ENCODE measurements at places on chromosomes 11 and 22. TPM values are rescaled to one million over a fixed set of nuclear protein-coding genes. Genes with fewer than 3 reads are reported as not detected.

The OSBP2 gene
- 8.1 TPM for total RNA-seq

GRCh38 chr11:73233692-73234470, 15.8 kb downstream of the P2RY2 start:
- DNase-seq = no peak

DNA sequence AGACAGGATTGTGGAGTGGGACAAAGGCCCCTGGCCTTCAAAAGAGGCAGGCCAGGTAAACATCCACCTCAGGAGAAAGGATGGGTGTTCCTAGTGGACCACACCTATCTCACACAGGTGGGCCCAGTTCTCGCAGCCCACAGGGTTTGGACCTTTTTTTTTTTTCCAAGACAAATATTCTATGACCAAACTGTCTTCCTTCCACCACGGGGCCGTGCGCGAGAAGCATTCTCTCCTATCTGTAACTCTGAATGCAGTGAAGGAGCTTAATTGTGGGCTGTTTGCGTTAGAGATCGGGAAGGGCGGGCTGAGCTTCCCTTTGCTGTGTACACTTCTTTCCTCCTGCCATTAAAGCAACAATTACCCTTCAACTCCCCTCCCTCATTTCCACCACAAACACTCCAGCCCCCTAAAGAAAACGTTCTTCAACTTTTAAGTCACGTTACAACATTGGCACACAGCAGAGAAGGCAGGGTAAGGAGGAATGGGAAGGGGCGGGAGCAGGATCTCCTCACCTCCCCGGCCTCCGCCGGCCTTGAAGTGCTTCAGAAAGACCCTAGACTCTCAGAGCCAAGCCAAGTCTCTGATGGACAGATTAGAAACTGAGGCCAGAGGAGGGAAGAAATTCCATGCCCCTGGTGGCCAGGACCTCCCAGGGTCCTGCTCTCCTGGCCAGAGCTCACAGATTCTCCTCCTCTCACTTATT, 238.4 kb downstream of the BUD13 start:
- DNase-seq = no peak

The CDC42EP2 gene
- 12.9 TPM for total RNA-seq

DNA sequence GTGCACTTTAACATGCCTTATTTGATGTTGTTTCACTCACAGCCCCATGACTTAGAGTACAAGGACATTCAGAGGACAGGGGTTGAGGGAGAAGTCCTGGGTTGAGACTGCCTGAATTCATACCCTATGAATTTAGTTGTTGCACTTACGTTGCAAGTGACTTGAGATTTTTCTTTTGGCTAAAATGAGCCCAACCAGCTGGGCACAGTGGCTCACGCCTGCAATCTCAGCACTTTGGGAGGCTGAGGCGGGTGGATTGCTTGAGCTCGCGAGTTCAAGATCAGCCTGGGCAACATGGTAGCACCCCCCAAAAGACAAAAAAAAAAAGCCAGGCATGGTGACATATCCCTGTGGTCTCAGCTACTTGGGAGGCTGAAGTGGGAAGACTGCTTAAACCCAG, 7.3 kb upstream of the GRK3 start:
- no peak for DNase-seq

- DNase-seq = no peak
These were observed 29.1 kb downstream of the DRD2 start for GRCh38 chr11:113446112-113446511.

The RFPL1 gene
- total RNA-seq = not detected

DNA sequence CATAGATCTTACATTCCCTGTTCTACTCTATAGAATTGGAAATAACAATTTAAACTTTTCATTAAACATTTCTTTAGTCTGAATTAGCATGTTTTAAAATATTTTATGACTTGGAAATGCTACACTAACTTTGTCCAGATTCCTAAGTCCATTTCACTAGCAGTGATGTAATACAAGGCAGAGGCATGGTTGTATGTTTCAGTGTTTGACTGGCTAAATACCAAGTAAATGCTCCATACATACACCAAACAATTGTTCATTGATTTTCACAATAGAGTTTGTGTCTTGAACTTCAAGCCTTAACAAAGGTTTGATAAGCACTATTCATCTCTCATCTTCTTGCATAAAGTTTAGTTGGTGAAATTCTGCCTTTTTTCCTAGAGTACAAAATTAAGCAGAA, 13.5 kb downstream of the ZBED5 start:
- DNase-seq = no peak

GRCh38 chr22:38338772-38339379, 21.6 kb upstream of the CSNK1E start:
- DNase-seq = no peak

- DNase-seq = no peak
These were observed 106.2 kb downstream of the ABTB2 start for GRCh38 chr11:34251589-34251980.

All from type B pancreatic cell (in vitro differentiated cells).